Ovary (tissue), 10 donors: ENCODE measurements at places on chromosomes 6 and 20. TPM values are rescaled to one million over a fixed set of nuclear protein-coding genes. Genes with fewer than 3 reads are reported as not detected.

DNA sequence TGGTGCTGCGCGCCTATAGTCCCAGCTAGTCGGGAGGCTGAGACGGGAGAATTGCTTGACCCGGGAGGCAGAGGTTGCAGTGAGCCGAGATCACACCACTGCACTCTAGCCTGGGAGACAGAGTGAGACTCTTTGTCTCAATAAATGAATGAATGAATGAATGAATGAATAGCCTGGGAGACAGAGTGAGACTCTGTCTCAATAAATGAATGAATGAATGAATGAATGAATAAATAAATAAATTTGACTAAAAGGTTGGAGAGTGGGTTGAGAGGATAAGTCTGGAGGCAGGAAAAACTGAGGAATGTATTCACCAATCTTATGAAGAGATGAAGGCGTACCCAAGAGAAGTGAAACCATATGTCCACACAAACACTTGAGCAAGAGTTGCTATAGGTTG lies 24.5 kb upstream of the RPP40 start:
- H3K4me1 ChIP-seq, result peaks cover 2% of the 10 kb centered on the region
- no peak overlapping the region for H3K27ac ChIP-seq
- H3K36me3 ChIP-seq, result no peaks in the 10 kb centered on the region
- H3K27me3 ChIP-seq, result no peaks in the 10 kb centered on the region

TLDC2 gene
- total RNA-seq, result not detected

- H3K27me3 ChIP-seq, result no peaks in the 10 kb centered on the region
- no peak overlapping the region for H3K27ac ChIP-seq
Measured at GRCh38 chr20:32563311-32564272, 21.5 kb downstream of the NOL4L start.

CCNC gene
- total RNA-seq, result 35.1 TPM

DNA sequence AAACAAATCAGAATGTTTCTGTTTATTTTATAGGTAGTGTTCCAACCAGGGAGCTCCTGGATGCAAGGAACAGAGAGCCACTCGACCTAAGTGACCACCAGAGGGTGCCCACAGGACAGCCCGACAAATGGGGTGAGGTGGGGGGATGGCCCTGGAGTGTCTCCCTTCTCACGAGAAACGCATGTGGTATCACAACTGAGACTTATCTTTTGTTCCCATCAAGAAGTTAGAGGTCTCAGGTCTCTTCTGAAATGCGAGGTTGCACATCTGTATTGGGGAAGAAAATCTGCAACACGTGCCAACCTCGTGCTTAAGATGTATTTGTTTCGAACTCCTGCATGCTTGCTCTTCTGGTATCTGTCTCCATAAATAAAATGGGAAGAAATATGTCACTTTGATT lies 104.0 kb downstream of the ISM1 start:
- H3K27me3 ChIP-seq, result no peaks in the 10 kb centered on the region
- no peaks in the 10 kb centered on the region for H3K4me1 ChIP-seq
- H3K4me3 ChIP-seq, result no peak overlapping the region
- no peak for DNase-seq
- H3K36me3 ChIP-seq, result no peaks in the 10 kb centered on the region

DNA sequence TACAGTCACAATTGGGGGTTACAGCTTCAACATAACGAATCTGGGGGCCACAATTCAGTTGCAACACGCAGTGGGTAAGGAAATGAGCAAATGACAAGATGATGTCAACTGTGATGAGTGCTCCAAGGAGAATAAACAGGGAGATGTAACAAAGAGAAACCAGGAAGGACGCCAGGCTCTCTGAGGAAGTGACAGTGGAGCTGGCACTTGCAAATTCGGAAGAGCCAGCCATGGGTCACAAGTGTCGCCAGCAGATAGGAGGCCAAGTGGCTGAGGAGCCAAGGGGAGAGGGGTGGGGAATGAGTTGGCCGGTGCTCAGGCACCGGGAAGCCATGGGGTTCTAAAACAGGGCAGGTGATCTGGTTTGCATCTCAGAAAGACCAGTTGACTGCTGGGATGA lies 136.4 kb downstream of the EYA2 start:
- no peak overlapping the region for H3K27ac ChIP-seq
- H3K4me3 ChIP-seq, result no peak overlapping the region
- no peaks in the 10 kb centered on the region for H3K36me3 ChIP-seq
- no peaks in the 10 kb centered on the region for H3K4me1 ChIP-seq

MAVS gene
- total RNA-seq, result 50.5 TPM

- no peaks in the 10 kb centered on the region for H3K4me1 ChIP-seq
- no peaks in the 10 kb centered on the region for H3K27me3 ChIP-seq
- no peak for DNase-seq
- no peak overlapping the region for H3K4me3 ChIP-seq
- H3K27ac ChIP-seq, result no peak overlapping the region
Measured at GRCh38 chr6:6362056-6362840, 41.8 kb upstream of the F13A1 start.

DNA sequence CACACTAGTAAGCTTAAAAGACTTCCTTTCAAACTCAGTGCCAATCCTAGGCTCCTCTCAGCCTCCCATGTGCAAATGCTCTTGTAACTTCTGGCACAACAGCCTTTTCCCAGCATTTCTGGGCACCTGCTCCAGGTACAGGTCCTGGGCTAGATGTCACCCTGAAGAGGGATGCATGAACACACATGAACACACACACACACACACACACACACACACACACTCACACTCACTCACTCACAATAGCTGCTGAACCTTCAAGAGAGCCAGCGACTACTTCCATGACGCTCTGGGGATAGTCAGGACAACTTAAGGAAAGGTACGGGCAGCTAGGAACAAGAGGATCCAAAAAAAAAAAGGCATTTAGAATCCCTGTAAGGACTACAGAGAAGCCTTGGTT lies 122.8 kb downstream of the INSM1 start:
- H3K4me1 ChIP-seq, result no peaks in the 10 kb centered on the region
- H3K27me3 ChIP-seq, result no peaks in the 10 kb centered on the region
- no peaks in the 10 kb centered on the region for H3K36me3 ChIP-seq
- no peak overlapping the region for H3K27ac ChIP-seq
- DNase-seq, result no peak

- no peaks in the 10 kb centered on the region for H3K27me3 ChIP-seq
- H3K36me3 ChIP-seq, result no peaks in the 10 kb centered on the region
- H3K27ac ChIP-seq, result peak overlapping the region; percentile 97
- no peak for DNase-seq
- H3K4me1 ChIP-seq, result peaks cover 16% of the 10 kb centered on the region
- H3K4me3 ChIP-seq, result peak overlapping the region; percentile 55
Measured at GRCh38 chr20:17969884-17970409, 1.1 kb downstream of the MGME1 start.

DNA sequence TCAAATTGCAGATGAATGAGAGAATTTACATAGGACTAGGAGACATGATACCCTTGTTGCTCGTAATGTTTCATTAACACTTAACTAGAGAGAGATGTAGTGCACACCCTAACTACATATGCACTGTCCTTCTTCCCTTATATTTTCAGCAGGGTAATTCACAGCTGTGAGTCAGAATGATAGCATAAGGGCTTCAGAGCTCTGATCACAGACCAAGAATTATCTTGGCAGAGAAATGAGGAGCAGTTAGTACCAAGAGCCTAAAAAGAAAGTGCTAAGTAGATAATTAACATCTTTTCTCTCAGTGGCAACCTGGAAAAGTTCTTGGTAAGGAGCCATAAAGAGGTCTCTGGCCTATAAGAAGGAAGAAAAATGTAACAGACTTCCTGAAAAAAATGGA lies 35.8 kb downstream of the GRIK2 start:
- H3K27ac ChIP-seq, result no peak overlapping the region
- H3K36me3 ChIP-seq, result no peaks in the 10 kb centered on the region
- DNase-seq, result no peak
- H3K4me1 ChIP-seq, result no peaks in the 10 kb centered on the region

SUPT3H gene
- 17.9 TPM for total RNA-seq

PROCR gene
- total RNA-seq, result 11.9 TPM

PROKR2 gene
- not detected for total RNA-seq

DNA sequence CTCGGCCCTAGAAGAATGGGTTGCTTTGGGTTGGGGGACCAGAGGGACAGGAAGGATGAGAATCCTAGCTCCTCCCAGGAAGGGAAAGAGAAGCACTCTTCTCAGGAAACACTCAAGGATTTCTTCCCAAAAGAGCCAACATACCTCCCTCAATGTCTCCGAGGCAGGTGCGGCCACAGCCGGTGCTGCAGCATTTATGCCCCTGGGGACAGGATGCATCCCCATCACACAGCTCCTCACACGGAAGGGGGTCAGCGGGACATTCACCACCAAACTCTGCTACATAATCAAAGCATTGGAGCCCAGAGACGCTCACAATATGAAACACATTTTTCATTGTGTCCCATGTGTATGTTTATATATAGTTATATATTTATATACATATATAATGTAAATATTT lies 14.8 kb downstream of the WFDC3 start:
- H3K27me3 ChIP-seq, result no peaks in the 10 kb centered on the region
- no peak overlapping the region for H3K4me3 ChIP-seq
- H3K36me3 ChIP-seq, result no peaks in the 10 kb centered on the region
- H3K4me1 ChIP-seq, result peaks cover 22% of the 10 kb centered on the region
- H3K27ac ChIP-seq, result no peak overlapping the region

RHAG gene
- not detected for total RNA-seq

GRCh38 chr20:22456109-22456508 lies 128.3 kb downstream of the FOXA2 start:
- H3K4me1 ChIP-seq, result no peaks in the 10 kb centered on the region
- H3K27me3 ChIP-seq, result no peaks in the 10 kb centered on the region
- no peak overlapping the region for H3K27ac ChIP-seq
- no peak overlapping the region for H3K4me3 ChIP-seq
- DNase-seq, result no peak

DNA sequence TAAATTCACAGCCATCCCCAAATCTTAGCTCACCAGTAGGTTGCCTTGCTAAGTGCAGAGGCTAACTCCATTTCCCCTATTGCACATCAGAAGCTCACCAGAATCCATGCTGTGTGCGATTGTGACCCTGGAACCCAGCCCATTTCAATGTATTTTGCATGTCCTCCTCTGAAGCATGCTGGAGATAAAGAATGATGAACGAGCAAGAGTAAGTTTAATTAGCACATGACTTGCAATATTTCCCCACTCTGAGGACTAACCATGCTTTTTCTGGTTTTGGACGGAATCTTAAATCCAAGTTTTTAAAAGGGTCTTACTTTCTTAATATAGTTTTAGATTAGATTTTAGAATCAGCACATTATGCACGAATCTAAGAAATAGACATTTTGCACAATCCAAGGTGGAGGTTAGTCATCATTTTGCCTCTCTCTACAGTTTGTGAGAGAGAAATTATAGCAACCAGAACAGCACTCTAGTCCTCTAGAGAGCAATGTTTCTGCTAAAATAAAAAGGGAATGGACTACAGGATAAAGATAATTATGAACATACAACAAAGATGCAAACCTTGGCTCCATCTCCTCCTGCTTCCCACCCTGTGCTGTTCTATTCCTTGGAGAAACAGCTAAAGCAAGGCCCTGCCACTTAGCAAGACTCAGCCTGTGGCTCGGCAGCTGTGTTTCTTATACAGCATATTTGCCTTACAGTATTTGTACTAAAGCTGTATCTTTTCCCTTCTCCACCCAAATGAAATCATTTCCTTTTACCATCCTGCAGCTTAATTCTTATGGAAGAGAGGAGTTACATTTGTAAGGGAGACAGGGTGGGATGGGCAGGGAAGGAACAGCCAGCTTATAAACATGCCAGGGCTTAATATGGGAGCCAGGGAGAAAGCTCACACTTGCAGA lies 24.9 kb upstream of the LAMA4 start:
- peaks cover 8% of the 10 kb centered on the region for H3K4me1 ChIP-seq
- H3K27me3 ChIP-seq, result no peaks in the 10 kb centered on the region
- no peak overlapping the region for H3K4me3 ChIP-seq
- no peak for DNase-seq
- H3K36me3 ChIP-seq, result no peaks in the 10 kb centered on the region

CCDC170 gene
- total RNA-seq, result 6.4 TPM

DNA sequence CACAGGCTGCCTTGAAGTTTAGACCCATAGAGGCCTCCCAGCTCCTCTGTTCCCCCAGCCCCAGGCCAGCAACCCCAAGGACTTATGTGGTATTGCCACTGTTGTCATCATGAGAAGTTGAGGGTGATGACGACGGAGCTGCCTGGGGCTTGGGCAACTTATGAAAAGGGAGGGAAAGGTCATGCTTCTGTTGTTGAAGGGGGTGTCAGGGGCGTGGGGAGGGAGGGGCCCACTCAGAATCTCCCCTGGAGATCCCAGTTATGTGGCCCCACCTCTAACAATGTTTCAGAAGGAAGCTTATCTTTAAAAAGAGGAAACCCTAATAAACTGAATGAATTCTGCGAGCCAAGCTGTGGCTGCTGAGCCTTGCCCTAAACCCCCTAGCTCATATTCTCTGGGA lies 4.2 kb downstream of the ADTRP start:
- H3K4me1 ChIP-seq, result no peaks in the 10 kb centered on the region
- H3K27ac ChIP-seq, result no peak overlapping the region
- DNase-seq, result no peak
- no peak overlapping the region for H3K4me3 ChIP-seq
- H3K36me3 ChIP-seq, result no peaks in the 10 kb centered on the region
- H3K27me3 ChIP-seq, result no peaks in the 10 kb centered on the region

RGS17 gene
- 0.36 TPM for total RNA-seq

GRCh38 chr6:166937746-166938145 lies 18.6 kb downstream of the RNASET2 start:
- H3K27ac ChIP-seq, result no peak overlapping the region
- DNase-seq, result no peak
- no peaks in the 10 kb centered on the region for H3K36me3 ChIP-seq
- no peaks in the 10 kb centered on the region for H3K27me3 ChIP-seq
- H3K4me1 ChIP-seq, result no peaks in the 10 kb centered on the region
- no peak overlapping the region for H3K4me3 ChIP-seq

APOBEC2 gene
- not detected for total RNA-seq

E2F1 gene
- total RNA-seq, result 2.9 TPM

GRCh38 chr6:71544028-71544427 lies 255.4 kb downstream of the OGFRL1 start:
- H3K27me3 ChIP-seq, result no peaks in the 10 kb centered on the region
- no peak overlapping the region for H3K4me3 ChIP-seq
- H3K27ac ChIP-seq, result no peak overlapping the region

- no peaks in the 10 kb centered on the region for H3K27me3 ChIP-seq
- H3K4me1 ChIP-seq, result peaks cover 18% of the 10 kb centered on the region
- no peak overlapping the region for H3K27ac ChIP-seq
- H3K36me3 ChIP-seq, result no peaks in the 10 kb centered on the region
Measured at GRCh38 chr6:157845493-157846259, 22.6 kb downstream of the SNX9 start.

- no peak for DNase-seq
- H3K4me1 ChIP-seq, result no peaks in the 10 kb centered on the region
- H3K27ac ChIP-seq, result no peak overlapping the region
- no peak overlapping the region for H3K4me3 ChIP-seq
Measured at GRCh38 chr6:68476611-68477010, 158.5 kb upstream of the ADGRB3 start.

DNA sequence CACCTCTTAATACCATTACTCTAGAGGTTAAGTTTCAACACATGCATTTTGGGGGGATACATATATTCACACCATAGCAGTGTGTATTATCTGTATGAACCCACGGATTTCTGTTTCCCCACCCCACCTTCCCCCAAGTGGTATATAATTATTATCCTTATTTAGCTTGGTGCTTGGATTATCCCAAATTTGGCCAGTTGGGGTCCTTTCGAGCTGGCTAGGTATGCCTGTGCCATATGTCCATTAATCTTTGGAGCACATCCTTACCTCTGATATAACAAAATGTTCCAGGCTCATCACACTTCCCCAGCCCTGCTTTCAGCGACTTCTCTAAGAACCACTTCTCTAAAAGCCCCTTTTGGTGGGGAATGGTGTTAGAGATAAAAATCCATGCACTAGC lies 118.7 kb upstream of the MLIP start:
- no peak for DNase-seq
- no peaks in the 10 kb centered on the region for H3K36me3 ChIP-seq

GRCh38 chr6:159904497-159904911 lies 13.7 kb downstream of the MAS1 start:
- no peaks in the 10 kb centered on the region for H3K36me3 ChIP-seq
- no peaks in the 10 kb centered on the region for H3K27me3 ChIP-seq
- no peak for DNase-seq
- H3K4me3 ChIP-seq, result no peak overlapping the region

LPIN3 gene
- 8.3 TPM for total RNA-seq
